Hair follicular keratinocyte (primary cell): ENCODE measurements at places on chromosomes 12 and 14. TPM values are rescaled to one million over a fixed set of nuclear protein-coding genes. Genes with fewer than 3 reads are reported as not detected.

The IL23A gene
- 2.7 and 5.5 TPM in 2 replicates for total RNA-seq

The NGDN gene
- total RNA-seq: 21.9 and 37.1 TPM in 2 replicates

The CIDEB gene
- total RNA-seq: 3.2 and 4.1 TPM in 2 replicates

The AMDHD1 gene
- 0.39 and 0.46 TPM in 2 replicates for total RNA-seq

The PCED1B gene
- 10.9 and 11.0 TPM in 2 replicates for total RNA-seq
